ENCODE measurements at places on chromosomes 12 and 14.

- no peak for DNase-seq
Observed at GRCh38 chr12:110345963-110346362, 57.5 kb downstream of the ANAPC7 start.

- peak; percentile 82 for DNase-seq
Observed at GRCh38 chr12:26434299-26435068, 239.1 kb downstream of the SSPN start.

GRCh38 chr14:24427537-24428508 lies 1.6 kb downstream of the CBLN3 start:
- DNase-seq = no peak

GRCh38 chr12:96828169-96828789 lies 78.8 kb upstream of the NEDD1 start:
- DNase-seq = peak; percentile 41

DNA sequence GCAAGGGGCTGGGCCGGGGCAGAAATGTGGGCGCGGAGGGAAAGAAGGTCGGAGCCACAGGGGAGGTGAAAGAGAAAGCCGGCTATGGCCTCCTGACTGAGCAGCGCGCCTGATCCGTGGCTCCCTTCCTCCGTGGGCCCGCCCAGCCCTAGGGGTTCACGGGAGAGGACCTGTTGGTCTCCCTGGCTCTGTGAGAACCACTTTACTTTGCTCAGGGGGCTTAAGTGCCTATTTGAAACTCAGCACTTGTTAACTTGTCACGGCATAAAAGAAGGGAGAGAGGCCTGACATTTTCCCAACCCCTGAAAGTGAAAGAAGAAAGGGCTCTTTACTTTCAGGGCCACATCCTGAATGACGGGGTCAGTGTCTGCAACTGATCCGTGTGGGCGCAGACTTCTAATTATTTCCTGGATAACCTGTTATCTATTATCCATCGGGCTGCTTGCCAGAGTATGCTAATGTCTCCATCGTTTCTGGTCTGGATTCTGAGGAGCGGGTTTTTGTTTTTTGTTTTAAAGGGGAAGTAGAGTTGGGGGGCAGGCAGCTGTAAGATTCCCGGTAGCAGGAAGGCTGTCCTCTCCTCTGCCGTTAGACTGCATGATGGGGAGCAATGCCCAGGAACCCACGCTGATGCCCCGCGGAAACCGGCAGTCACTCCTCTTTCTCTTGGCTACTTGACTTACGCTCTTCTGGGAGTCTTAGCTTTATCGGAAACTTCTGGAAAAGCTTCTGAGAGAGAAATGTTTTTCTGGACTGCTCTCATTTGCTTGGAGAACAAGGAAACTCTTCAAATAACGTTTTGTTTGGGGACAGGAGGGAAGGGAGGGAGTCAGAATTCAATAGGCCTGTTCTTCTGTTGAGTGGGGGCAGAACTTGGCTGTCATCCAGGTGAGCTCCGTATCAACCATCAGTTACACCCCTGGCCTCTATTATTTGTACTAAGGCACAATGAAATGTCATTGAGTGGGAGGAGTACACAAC lies 127.7 kb upstream of the MAX start:
- DNase-seq = peak; percentile 47

- DNase-seq = no peak
Observed at GRCh38 chr12:111288771-111289170, 80.1 kb downstream of the PHETA1 start.

DNA sequence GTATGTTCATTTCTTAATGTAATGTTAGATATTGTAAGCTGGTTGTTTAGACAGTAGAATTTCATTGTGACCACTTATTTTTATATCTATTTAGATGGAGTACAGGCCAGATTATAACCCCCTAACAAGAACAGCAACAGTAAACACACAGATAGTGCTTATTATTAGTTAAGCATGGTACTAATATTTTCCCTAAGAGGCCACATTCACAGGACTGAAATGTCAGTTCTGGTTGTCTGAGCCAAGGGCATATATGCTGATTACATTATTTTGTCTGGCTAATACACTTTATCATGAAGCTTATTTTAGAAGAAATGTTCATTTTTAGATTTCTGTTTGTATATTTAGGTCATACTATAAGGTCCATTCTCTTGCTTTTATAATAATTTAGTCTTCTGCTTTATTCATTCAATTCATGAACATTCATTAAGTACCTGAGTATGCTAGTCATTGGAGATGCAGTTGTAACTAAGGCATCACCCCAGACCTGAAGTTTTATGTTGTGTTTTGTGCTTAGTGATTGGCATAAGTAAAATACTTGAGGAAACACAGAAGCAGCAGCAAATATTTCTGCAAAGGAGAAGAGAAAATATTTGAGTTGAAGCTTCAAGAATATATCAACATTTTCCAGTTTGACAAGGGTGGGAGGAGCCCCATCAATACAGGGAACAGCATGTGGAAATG lies 413.7 kb downstream of the RAD51B start:
- no peak for DNase-seq
